ENCODE measurements at places on chromosomes 1 and 21.

DNA sequence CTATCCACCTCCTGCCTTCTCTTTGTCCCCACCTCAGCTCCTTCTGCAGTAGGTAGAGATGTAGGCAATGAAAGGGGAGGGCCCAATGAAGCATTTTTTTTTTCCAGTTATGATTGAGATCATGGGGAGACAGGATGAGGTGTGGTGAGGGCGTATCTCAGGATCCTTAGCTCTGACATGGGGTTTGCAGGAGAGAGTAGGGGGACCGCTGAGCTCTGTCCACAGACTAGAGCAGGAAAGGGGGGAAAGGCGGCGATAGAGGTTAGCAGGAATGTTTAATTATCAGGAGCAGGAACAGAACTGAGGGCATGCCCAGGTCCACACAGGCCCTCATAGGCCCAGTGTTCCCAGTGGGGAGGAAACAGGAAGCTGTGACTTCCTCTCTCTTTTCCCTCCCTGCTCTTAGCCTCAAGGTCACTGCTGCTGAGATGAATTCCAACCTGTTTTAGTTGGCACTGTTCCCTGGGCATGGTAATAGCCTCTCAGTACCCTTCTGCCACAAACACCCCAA is 901 bp upstream of the RXFP4 start:
- no peak for DNase-seq

DNA sequence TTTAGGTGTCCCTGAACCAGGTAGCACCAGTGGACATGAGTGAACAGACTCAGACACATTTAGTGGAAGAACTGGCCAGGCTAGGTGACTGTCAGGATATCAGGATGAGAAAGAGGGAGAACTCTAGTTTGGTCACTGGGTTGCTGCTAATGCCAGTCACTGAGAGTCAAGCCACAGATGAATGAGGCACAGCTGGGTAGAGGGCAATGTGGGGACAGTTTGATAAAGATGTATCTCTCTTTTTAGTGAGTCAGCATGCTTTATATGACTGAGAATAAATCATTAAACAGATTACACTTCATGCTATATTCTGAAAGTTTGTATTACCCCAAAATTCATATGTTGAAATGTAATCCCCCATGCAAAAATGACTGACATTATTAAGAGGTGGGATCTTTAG is 87.1 kb downstream of the SELENOF start:
- DNase-seq = no peak

DNA sequence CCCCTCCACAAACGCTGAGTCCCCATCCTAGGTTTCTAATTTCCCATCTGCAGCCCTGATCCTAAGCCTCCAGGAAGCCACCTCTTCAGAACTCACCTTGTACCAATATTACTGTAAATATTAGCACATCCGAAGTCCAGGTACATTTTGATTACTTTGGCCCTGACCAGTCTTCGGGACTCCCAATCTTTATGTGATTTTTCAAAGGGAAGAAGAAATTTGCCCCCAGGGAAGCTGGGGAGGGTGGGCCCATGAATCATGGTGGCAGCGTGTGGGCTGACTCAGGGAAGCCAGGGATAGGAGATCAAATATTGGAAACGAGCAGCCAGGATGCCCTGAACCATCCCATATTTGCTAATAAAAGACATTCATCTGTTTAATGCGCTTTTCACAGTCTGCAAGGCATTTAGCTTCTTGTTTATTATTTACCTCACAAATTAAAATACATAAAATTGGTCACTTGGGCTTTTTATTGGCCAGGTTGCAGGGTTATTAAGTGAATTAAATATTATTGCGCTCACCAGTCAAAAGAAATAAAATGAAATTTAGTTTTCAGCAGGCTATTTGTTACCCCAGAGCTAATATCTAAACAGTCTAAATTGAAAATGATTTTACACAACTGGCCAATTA is 46.6 kb downstream of the KIAA0040 start:
- no peak for DNase-seq

DNA sequence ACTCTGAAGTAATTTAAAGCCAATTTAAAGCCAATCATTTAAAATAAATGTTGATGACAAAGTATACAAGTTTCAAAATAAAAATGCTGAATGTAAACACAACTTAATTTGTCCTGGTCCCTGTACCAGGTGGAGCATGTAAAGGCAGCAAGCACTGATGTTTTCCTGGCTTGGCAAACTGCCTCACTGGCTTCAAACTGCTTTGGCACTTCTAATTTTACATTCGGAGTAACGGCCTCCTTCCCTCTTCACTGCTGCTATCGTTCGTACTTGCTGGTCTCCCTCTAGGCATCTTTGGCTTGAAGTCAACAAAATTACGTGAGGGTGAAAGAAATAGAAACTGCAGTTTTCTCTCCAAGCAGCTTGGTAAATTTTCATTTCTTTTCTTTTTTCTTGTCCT is 287.9 kb downstream of the LTN1 start:
- DNase-seq = no peak

GRCh38 chr1:40257313-40257687 is 736 bp upstream of the ZMPSTE24 start:
- peak; percentile 6 for DNase-seq

DNA sequence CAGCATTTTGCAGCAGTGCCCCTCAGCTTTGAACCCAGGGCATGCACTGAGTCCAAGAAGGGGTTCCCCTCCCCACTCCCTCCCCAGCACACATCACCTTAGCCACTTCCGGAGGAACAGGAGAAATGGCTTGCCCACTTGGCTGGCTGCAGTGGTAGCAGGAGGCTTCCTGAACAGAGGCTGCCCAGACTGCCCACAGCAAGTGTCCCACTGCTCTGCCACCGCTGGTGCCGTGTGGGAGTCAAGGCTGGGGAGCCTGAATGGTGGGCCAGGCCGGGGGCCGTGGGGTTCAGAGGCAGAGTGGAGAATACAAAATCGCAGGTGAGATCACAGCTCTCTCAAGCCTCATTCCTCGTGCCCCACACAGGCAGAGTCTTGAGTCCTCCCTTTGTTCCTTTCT is 34.5 kb downstream of the CD247 start:
- no peak for DNase-seq

GRCh38 chr1:228849011-228849541 is 113.8 kb downstream of the RHOU start:
- DNase-seq = no peak

DNA sequence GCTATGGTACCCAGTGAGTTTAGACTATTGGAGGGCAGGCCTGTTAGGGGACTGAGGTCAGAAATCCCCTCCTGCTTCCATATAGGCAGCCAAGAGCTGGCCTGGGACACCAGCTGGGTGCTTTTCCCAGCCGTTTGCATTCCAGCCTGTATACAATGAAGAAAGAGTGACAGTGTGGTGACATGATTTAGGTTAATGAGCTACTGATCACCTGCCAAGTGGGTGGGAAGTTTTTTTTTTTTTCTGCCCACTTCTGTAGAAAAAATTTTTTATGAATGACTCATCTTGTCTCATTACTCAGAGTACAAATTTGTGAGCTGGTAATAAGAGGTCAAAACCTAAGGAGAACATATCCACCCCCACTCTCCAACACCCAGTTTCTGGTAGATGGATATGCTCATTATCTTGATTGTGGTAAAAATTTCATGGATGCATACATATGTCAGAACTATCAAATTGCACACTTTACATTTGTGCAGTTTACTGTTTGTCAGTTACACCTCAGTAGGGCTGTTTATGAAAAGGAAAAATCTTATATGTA is 16.4 kb upstream of the CGN start:
- DNase-seq = no peak

- no peak for DNase-seq
Measured at GRCh38 chr1:30027247-30027646, 696.1 kb downstream of the MATN1 start.

GRCh38 chr1:62003777-62004176 is 190.9 kb upstream of the L1TD1 start:
- no peak for DNase-seq

GRCh38 chr1:227940791-227941241 is 6.9 kb downstream of the WNT9A start:
- no peak for DNase-seq

DNA sequence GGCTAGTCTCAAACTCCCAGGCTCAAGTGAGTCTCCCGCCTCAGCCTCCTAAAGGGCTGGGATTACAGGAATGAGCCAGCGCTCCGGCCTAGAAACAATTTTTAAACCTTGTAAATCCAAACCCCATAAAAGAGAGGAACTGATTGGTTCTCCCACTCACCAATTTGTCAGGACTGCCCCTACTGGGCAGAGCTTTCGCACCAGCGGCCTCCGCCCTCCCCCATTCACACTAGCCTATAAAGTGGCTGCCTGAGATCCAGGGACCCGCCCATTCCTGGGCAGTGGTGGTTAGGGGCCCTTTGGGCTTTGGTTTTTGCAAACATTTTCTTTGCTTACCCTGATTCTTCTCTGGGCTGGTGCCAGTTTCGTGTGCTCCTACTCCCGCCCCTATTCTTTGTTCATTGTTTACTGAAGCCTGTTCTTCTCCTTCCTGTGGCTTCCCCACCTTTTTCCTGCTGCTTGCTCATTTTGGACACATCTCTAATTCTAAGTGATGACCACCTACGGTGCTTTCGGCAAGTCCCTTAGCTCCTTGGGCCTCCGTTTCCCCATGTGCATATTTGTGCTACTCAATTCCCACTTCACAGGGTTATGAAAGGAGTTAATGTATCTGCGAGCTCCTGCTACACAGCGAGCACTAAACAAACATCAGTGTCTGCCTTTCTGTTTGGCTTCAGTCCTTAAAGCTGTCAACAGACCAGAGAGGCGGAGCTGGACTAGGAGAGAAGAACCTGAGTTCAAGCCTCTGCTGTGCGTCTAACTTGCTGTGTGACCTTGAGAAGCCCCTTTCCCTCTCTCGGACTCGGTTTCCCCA is 39.8 kb upstream of the CLIC4 start:
- no peak for DNase-seq

DNA sequence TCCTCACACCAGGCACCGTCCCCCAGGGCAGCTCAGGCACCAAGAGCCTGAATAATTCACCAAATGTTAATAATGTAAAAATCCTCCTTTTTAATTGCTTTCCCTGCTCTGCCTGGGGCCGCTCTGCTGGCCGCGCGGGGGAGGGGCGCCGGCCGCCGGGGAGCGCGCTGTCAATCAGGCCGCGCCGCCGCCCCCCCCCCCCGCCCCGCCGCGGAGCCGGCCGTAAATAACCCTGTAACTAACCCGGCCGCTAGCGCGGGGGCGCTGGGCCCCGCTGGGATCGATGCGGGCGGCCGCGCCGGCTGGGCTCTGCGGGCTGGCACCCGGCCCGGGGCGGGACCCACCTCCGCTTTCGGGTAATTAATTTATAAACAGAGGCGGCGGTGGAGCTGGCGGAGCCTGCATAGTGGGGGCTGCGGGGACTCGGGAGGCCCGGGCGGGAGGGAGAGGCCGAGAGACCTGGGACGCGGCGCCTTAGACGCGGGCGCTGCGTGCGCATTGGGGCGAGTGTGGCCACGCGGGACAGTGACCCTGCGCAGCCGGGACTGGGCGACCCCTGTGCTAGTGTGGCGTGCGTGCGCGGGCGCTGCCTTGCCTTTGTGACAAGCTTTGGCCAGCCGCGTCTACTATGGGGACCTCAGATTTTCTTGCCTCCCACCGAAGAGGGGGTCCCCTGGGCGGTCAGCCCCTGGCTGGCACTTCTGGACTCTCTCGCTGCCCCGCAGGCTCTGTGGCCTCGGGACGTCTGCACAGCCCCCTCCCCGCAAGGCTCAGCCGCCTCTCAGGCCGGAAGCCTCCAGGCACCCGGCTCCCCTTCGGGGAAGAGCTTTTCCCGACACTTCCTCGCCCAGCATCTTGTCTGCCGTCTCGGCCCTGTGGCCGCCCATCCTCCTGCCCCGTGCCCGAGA is 16.6 kb downstream of the SAMD11 start:
- no peak for DNase-seq

All from activated gamma-delta T cell treated with Interleukin-2 at 50 U/mL for 16 hours (primary cell).